H7 (cell line): ENCODE measurements at places on chromosomes 1 and 21. TPM values are rescaled to one million over a fixed set of nuclear protein-coding genes. Genes with fewer than 3 reads are reported as not detected.
A peak's percentile ranks its signal among the peaks of the same experiment; 100 is the strongest.

GRCh38 chr1:116311193-116311592, 61.9 kb upstream of the ATP1A1 start:
- peak; percentile 18 for DNase-seq

Gene OR2L3
- total RNA-seq: not detected in 2 replicates

GRCh38 chr1:46188295-46189030, 9.8 kb downstream of the POMGNT1 start:
- peak; percentile 63 for DNase-seq

DNA sequence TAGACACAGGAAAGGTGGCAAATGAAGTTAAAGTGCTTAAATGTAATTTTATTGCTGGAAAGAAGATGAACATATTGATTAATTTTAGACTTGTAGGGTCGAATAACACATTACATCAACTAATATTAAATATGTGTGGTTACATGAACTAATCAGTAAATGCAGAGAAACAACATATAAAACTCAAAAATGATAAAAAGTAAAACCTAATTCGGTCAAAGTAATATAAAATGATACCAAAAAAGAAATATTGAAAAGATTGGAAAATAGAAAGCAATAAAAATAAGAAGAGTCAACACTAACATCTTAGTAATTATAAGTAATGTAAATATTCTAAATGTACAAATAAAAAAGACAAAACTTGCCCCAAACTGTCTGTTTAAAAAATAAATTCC, 43.3 kb downstream of the CD53 start:
- no peak for DNase-seq

Gene KRTAP13-2
- not detected in 2 replicates for total RNA-seq

GRCh38 chr1:19800076-19800804, 524 bp upstream of the TMCO4 start:
- DNase-seq: peak; percentile 68

GRCh38 chr21:37422382-37422781, 55.8 kb downstream of the DYRK1A start:
- DNase-seq: no peak

GRCh38 chr1:83864991-83865390, 133.9 kb downstream of the TTLL7 start:
- no peak for DNase-seq

Gene PTGS2
- total RNA-seq: 0.38 and 1.7 TPM in 2 replicates

GRCh38 chr1:160257411-160258015, 4.8 kb downstream of the DCAF8 start:
- no peak for DNase-seq

Gene SPATA46
- total RNA-seq: not detected in 2 replicates

Gene SPRR2D
- total RNA-seq: not detected in 2 replicates

Gene PLEKHA6
- 3.0 and 5.1 TPM in 2 replicates for total RNA-seq

DNA sequence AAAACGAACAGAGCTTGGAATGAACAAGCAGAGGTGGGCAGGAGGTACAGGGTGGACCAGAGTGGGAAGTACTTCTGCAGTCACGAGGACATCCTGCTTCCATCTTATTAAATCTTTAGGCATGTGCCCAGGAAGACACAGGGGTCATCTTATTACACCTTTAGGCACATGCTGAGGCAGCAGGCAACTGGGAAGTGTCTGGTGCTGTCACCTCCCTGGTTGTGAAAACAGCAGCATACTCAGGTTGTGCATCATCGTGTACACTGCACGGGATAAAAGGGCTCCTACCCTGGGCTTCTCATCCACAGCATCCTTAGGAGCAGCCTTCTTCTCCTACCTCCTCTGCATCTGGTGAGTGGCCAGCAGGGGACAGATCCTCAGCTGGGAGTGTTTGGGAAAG, at the start of gene LCE3C:
LCE3C (plus strand) TSS at position 301 of the 400 bp plus-strand sequence. CDS start 498 bp downstream, outside the sequence.
- DNase-seq: no peak

Gene HENMT1
- 17.5 and 18.0 TPM in 2 replicates for total RNA-seq

GRCh38 chr1:182004601-182005000, 56.9 kb downstream of the ZNF648 start:
- DNase-seq: no peak

- DNase-seq: no peak
Observed at GRCh38 chr1:110864287-110864686, 8.7 kb upstream of the CD53 start.

Gene BACE2
- total RNA-seq: 13.4 and 14.2 TPM in 2 replicates

DNA sequence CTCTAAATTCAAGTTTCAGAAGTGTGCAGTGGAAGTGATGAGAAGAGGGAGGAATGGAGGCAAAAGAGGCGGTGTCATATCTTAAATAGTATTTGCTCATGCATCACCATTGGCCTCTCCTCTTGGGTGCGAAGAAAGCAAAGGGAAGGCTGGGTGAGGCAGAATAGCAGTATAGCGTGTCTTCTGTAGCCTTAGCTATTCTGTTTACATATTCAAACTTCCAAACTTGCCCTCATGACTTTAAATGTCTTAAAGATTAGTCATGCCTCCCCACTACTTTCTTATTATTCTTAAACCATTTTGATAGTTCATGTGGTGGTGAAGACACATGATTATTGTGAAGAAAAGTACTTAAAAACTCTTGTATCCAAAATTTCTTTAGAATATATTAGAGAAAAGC, 104.6 kb upstream of the TENT5C start:
- DNase-seq: no peak

- no peak for DNase-seq
Observed at GRCh38 chr1:203934027-203934426, 72.6 kb downstream of the SNRPE start.

GRCh38 chr21:38037416-38037815, 121.2 kb upstream of the KCNJ6 start:
- no peak for DNase-seq

GRCh38 chr1:117788014-117788413, 141.4 kb downstream of the GDAP2 start:
- DNase-seq: no peak

Gene DNALI1
- total RNA-seq: 3.3 and 4.0 TPM in 2 replicates

Gene C1orf141
- not detected in 2 replicates for total RNA-seq

Gene CCDC27
- total RNA-seq: 0.04 and 0.07 TPM in 2 replicates

Gene CR1L
- 0.48 TPM in 1 of 2 replicates, not detected in the other for total RNA-seq

Gene KCNK1
- total RNA-seq: 34.4 and 41.6 TPM in 2 replicates

DNA sequence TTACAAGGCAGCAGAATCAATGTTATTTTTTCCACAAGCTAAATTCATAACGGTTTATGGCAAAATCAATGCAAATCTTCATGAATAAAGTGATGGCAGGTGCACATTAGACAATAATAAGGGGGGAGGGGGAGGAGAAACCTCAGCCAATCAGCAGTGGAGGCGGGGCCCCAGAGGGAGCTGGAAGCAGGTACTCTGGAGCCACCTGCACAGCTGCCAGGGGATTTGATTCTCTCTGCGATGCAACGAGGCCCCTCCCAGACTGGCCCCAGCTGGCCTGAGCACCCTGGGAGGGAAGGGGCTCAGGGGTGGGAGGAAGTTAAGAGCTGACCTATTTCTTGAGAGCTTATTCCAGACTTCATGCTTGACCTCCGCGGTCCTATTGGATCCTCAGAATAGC, 127.8 kb upstream of the IGSF21 start:
- DNase-seq: peak; percentile 70

GRCh38 chr1:201514466-201514865, 7.5 kb upstream of the CSRP1 start:
- DNase-seq: no peak

- DNase-seq: no peak
Observed at GRCh38 chr1:67688526-67689219, 3.7 kb downstream of the GADD45A start.

DNA sequence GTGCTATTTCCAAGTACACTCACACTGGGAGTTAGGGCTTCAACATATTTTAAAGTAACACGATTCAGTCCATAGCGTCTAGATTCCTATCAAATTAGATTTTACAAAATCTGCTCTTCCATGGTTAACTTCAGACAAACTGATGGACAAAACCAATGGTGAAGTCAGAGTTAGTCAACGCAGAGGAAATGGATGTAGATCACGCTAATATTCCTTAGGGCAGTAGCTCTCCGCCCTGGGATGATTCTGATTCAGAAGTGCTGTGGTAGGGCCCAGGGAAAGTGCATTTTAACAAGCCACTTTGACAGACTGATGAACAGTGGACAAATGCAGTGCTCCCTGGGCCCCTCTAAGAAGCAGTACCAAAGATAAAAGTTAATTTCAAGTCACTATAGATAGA, 83.2 kb downstream of the HIVEP3 start:
- DNase-seq: no peak

DNA sequence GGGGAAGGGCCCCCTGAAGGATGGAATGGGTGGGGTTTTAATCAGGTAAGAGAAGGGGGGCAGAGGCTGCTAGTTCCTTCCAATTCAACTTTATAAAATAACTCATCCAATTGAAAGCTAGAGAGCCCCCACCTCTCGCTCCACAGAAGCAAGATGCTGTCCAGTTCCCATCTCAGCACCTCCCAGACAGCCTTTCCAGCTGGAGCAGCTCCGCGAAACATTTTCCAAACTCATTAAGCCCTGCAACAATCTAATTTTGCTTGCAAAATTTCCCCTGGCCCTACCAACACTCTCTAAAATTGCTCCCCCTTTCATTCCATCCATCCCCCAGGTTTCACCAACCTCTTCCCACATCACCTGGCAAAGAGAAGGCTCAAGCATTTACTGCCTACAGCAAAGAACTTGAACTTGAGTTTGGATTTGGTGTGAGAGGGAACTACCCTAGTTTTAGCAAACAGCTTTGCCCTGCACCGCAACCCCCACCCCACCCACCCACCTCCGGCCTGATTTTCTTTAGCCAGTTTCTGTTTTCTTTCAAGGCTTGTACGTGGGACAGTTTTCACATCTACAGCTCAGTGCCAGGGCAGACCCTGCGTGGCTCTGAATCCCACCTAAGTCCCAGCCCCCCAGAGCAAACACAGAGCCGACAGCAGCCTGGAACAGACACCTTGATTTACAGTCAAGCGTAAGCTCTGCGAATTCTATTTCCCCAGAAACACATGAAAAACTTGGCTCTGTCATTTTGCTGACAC, 46.7 kb downstream of the SYF2 start:
- no peak for DNase-seq

Gene NHLH1
- 0.21 and 0.30 TPM in 2 replicates for total RNA-seq

Gene HCRTR1
- total RNA-seq: not detected in 2 replicates

DNA sequence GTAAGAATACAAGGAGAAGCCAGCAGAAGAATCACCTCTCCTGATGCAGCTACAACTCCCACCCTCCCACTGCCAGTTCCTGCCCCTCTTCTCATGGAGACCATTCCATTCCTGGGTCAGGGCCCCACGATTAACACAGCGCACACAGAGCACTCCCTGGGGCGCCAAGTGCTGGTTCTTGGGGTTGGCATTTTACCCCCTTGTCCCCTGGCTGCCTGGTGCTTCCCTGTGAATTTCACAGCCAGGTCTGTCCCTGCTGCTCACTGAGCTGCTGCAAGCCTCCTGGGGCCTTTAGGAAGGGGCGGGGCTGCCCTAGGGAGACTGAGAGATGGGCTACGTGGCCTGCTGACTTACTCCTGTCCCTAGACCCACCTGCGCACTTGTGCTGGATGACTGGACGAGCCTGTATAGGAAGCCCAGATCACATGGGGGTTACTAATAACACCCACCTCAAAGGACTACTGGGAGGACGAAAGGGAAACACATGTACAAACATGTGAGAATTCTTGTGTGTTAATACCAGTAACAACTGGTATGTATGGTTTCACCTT, 4.8 kb downstream of the ZNF672 start:
- DNase-seq: no peak

Gene C1orf167
- total RNA-seq: 0.28 and 1.5 TPM in 2 replicates

Gene SNX27
- total RNA-seq: 35.1 and 47.8 TPM in 2 replicates

Gene SPEN
- 19.9 and 32.9 TPM in 2 replicates for total RNA-seq

GRCh38 chr1:245160288-245160687, 5.5 kb downstream of the KIF26B start:
- DNase-seq: no peak

Gene NEXN
- 0.90 and 1.3 TPM in 2 replicates for total RNA-seq

Gene RIPK4
- 10.5 and 11.7 TPM in 2 replicates for total RNA-seq

GRCh38 chr1:30379684-30380624, 343.4 kb downstream of the MATN1 start:
- peak; percentile 94 for DNase-seq

- DNase-seq: no peak
Observed at GRCh38 chr1:40697436-40697835, 5.9 kb downstream of the NFYC start.

GRCh38 chr1:189859385-189859977, 618.2 kb downstream of the BRINP3 start:
- DNase-seq: peak; percentile 2

DNA sequence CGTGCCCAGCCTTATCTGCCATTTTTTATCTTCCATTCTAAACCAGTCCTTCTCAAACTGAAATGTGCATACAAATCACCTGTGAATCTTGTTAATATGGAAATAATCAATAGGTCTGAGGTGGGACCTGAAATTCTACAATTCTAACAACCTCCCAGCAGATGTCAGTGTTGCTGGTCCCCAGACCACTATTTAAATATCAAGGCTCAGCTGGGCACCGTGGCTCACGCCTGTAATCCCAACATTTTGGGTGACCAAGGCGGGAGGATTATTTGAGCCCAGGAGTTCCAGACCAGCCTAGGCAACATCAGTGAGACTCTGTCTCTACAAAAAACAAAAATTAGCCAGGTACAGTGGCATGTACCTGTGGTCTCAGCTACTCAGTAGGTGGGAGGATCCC, 4.1 kb downstream of the UQCRHL start:
- peak; percentile 74 for DNase-seq

GRCh38 chr21:33496345-33496744, 4.8 kb upstream of the DNAJC28 start:
- peak; percentile 48 for DNase-seq

DNA sequence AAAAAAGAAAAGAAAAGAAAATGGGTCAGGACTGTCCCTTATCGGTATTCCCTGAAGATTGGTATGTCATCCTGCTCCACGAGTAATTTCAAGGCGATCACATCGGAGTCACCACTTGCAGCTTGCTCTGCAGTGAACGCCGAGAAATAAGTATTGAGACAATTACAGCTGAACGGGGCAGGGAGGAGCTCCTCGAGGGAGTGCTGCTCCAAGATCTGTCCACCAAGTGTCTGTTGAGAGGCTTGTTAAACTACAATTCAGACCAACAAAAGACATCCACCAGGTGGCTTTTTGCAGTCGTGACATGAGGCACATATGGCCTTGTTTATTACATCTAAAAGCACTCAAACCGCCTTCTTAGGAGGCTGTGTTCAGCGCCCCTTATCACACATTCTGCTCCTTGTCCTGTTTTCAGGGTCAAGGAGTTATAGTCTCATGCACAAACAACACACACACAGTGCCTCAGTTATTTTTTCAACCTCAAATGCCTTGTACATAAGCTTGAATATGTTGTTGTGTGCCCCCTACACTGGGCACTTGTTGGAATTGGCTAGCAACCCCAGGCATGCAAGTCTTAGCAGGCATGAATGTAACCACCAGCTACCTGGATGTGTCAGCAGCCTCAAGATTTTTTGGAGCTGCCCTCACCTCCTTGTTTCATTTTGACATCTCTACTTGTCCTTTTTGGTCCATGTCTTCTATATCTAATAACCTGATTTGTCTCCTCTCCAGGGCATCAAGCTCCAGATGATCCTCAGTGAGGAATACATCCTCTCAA, 13.0 kb upstream of the CD48 start:
- no peak for DNase-seq

Gene YIPF1
- total RNA-seq: 26.9 and 29.3 TPM in 2 replicates
